ENCODE measurements at places on chromosomes 12 and 14.

- DNase-seq, result no peak
Observed at GRCh38 chr12:98149270-98149669, 366.1 kb upstream of the TMPO start.

DNA sequence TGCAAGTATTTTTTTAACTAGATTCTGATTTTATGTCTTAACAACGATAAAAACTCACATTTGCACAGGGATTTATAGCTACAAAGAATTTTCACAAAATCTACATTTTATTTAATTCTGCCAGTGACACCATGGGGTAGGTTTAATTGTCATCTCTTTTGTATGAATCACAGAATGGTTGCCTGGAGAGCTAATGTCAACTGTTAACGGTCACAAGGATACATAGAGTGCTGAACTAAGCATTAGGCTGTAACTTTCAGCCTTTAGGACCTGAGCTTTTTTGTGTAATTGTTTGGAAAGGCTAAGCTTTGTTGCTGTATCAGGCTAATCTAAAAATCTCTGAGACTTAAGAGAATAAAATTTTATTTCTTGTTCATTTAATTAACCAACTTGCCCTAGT, 465.3 kb upstream of the TBX3 start:
- DNase-seq, result peak; percentile 11

DNA sequence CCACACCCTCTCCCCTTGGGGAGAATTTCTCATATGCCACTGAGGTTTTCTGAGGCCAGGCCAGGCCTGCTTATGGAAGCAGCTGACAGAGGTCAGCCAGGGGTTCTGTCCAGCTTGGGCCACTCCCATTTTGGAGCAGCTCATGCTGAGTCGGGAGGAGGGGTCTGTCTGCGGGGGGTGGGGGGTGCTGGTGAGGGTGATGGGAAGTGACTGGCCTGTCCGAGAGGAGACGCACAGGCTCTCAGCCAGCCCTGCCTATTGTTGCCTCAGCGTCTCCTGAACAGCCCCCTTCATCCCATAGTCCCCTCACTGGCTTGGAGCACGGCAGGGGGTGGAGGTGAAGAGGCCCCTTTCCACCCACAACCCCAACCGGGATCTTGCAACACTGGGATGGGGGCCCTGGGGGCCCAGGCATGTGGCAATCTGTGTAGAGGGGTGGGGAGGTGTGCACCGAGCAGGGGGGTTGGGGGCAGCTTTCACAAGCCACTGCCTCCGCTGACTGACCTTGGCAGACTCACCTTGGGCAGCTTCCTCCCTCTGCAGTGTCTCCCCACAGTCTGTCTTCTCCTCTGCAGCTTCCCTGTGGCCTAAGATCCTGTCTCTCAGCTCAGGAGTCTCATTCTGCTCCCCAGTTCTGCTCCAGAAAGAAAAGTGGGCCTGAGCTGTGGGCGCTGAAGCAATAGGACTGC, 5.5 kb downstream of the CEBPE start:
- DNase-seq, result no peak

GRCh38 chr12:3117591-3118015, 40.4 kb downstream of the TSPAN9 start:
- DNase-seq, result peak; percentile 80

DNA sequence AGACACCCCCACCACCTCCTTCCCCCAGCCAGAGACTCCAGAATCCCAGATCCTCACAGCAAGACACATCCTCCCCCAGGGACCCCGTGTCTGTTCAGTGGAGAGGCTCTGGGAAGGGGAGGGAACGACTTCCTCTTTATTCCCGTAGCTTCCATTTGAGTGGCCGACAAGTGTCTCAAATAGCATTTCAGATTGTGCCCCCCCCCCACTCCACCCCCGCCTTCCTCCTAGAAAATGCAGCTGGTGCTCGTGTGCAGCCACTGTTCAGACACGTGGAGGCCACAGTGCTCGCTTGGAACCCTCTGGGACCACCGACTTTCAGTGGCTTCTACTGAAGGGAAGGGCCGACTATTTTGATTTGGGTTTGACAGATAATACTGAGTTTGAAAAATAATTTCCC, 14.3 kb downstream of the PPP2R5C start:
- DNase-seq, result no peak

DNA sequence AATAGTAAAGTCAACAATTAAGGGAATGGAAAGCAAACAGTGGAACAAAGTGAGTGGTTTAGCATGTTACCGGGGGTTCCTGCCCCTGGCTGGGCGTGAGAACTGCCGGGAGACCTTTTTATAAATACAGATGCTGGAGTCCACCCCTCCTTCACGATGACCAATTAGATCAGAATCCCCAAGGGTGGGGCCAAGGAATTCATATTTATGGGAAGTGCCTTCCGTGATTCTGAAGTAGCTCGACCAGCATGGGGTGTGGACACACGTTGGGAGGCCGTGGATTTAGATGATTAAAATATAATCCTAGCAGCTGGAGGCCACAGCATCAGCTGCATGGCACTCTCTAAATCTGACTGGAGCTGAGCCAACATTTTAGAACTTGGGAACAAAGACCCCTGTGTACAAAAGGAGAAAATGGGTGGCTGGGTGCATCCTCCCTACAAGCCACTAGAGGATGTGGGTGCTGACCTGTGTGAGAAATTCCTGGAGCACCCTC, 87.9 kb downstream of the SRRM4 start:
- DNase-seq, result no peak

DNA sequence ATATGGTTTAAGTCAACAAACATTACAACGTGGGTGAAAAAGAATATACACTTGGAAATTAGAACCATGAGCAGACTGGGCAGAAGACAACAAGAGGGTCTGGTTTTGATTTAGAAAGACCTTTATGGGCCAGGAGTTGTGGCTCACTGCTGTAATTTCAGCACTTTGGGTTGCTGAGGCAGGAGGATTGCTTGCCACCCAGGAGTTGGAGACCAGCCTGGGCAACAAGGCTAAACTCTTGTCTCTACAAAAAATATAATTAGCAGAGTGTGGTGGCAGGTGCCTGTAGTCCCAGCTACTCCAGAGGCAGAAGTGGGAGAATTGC, 2.7 kb upstream of the NFKBIA start:
- DNase-seq, result no peak

DNA sequence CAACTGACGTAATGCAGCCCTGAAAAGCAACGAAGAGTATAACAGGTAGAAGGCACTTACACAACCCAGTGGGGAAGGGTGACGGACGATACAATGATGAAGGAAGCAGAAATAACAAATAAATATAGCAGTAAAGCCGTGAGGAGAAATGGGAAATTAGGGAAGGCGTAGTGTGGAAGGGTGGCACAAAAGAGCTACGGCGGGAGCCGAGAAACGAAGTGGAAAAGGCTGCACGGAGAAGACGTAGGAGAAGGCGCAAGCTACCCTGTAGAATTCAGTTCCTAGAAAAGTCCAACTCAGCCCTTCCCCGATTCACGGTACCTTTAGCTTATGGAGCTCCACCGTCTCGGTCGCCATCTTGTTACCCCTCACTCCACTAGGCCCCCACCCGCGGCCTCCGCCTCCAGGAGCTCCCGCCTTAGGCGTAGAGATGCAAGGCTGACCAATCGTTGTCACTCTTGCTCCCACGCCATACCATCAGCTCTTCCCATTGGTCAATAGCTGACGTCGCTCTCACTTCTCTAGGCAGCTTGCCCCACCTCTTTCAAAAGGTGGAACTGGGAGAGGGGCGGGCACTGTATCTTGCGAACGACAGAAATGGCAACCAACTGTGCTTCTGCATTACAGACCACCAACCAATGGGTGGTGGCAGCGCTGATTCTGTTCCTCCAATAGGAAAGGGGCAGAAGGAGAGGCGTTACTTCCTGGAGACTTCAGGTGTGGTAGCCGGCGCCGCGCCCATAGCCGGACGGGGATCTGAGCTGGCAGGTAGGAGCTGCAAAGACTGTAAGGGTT, at the start of the genes ORMDL2 and SARNP:
Gene ORMDL2, plus strand, starts transcription at position 697 of the 795 bp plus-strand sequence. CDS start 959 bp downstream, outside the sequence.
Gene SARNP, minus strand, starts transcription at position 380 of the 795 bp plus-strand sequence. Its CDS starts 23 bp downstream, at position 357.
- peak; percentile 99 for DNase-seq

GRCh38 chr14:23590198-23590597, 11.6 kb upstream of the JPH4 start:
- DNase-seq, result no peak

GRCh38 chr12:124786061-124786964, 77.4 kb downstream of the SCARB1 start:
- DNase-seq, result peak; percentile 76

DNA sequence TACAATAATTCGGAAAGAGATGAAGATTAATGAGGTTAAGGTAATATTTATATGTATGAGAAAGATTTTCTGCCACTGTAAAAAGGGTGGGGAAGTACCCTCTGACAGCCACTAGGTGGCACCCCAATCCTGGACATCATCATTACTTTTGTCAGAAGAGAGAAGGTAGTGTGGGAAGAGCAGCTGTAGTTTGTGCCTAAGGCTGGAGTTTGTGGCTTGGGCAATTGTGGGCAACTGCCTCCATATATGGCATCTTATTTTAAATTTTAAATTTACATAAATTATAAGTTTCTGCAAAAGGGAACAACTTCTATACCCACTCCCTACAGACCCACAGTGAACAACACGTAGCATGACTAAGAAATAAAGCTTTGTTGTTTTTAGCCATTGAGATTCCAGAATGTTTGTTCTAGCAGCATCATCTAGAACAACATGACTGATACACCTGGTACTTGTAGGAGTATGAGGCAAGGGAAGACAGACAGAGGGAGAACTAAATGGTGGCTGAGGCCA, 34.4 kb upstream of the SYCP3 start:
- peak; percentile 34 for DNase-seq

DNA sequence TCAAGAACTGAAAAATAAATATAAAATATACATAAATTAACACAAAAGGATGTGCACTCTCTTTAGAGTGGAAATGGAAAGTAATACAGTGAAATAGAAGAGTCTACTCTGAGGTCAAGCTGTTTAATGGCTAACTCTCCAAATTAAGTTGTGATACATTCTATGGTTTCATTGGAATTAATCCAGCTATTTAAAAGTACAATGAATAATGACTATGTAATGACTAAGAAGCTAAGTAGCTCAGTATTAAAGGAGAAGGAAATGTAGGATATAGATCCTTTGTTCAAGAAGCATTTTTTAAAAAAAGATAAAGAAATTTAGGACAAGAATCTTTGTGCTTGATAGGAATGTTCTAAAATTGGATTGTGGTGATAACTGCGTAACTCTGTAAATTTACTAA, 85.3 kb downstream of the LRP6 start:
- no peak for DNase-seq

DNA sequence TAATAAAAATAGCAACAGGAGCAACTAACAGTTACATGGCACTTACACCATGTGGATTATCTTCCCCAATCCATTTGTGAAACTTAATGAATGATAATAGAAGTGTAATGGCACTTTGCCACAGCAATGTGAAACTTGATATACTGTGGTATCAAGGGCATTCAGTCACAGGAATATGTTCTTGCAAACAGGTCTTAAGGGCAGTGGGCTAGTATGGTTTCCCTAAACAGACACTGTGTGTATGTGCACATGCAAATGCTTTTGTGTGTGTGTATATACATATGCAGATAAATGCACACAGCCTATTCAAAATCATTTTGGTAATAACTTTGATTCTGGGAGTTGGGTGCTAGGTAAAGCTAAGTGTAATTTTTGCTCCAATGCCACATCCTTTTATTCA, 26.2 kb upstream of the ARHGAP5 start:
- no peak for DNase-seq

DNA sequence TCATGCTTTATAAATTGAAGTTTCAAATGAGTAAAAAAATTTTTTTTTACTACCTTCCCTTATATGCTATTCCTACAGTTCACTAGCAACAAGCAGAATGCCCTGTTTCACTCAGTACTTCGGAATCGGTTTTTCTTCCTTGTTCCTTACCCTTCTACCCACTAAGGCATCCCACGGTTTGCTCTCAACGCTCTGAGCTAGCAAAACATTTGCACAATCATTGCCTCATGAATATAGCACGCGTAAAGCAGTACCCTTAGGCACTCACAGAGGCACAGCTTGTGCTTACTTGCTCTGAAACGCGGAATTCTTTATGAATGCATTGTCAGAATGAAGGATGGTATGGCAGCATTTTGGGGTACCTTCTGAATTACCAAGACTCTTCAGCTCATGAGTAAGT, 45.0 kb downstream of the PPP1R13B start:
- no peak for DNase-seq

DNA sequence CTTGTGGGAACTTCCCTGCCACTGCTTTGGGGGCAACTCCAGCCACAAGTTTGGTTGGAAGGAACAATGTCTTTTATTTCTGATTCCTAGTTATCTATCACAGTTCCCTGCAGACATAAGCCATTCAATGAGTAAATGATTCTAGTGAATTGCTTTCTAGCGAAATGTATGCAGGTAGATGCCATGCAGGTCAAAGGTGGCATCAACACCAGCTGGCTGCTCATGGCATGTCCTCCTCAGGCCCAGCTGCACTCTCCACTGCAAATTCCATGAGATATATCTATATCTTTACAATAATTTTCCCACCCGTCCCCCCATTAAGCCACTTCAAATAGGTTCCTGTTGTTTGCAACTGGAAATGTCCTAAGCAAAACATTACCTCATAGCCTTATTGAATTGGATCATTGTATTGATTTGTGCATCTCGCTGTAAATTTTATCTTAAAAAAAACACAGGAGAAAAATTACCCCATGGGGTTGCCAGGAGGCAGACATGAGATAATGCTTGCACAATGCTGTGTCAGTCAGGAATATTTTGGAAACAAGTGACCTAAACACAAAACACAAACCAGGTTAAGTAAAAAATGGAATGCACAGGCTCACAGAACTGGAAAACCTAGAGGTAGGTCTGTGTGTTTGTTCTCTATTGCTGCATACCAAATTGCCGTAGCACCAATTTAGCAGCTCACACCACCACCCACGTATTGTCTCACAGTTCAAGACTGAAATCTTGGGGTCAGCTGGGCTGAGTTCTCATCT, 32.8 kb upstream of the TXNRD1 start:
- DNase-seq, result no peak

DNA sequence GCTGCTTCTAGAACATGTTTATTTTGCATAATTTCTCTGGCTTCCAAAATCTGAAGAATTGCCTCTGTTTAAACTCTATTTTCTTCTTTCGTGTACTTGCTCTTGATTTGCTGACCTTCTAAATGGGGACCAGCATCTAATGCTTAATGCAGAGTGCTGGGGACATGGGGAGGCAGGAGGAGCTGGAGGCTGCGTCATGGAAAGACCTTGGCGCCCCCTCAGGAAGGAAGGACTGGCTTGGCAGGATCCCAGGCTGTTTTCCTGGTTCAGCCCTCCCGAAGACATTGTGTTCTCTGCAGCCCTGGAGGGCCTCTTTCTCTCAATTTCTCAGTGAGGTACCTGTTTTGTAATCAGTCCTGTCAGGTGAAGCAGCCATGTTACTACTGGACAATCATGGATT, 5.5 kb downstream of the PRKCH start:
- no peak for DNase-seq

- DNase-seq, result no peak
Observed at GRCh38 chr12:38728894-38729293, 176.5 kb downstream of the CPNE8 start.

DNA sequence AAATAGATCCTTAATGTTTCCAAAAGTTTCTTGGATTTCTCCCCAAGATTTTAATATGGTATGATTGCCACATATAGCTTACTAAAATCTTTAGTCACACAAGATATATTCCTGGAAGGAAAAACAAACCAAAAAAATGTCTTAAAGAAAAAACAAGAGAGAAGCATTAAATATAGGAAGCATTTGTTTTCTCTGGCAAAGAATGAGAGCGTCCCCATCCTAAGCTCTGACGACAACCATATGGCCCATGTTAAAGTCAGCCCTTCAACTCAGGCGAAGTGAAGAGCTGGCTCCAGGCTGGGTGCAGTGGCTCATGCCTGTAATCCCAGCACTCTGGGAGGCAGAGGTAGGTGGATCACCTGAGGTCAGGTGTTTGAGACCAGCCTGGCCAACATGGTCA, 35.6 kb downstream of the GCH1 start:
- DNase-seq, result no peak
